ENCODE measurements at places on chromosomes 7 and 10. TPM values are rescaled to one million over a fixed set of nuclear protein-coding genes. Genes with fewer than 3 reads are reported as not detected.

Gene NEBL
- 1.1 TPM for total RNA-seq

GRCh38 chr7:87287738-87288341 is 57.6 kb upstream of the CROT start:
- H3K27me3 ChIP-seq, result no peaks in the 10 kb centered on the region
- H3K27ac ChIP-seq, result no peak overlapping the region
- no peaks in the 10 kb centered on the region for H3K36me3 ChIP-seq
- no peak overlapping the region for H3K4me3 ChIP-seq
- no peak for DNase-seq

- no peak overlapping the region for H3K4me3 ChIP-seq
- no peak overlapping the region for H3K27ac ChIP-seq
- no peak for DNase-seq
- peaks cover 3% of the 10 kb centered on the region for H3K4me1 ChIP-seq
Measured at GRCh38 chr7:132428247-132428919, 147.9 kb downstream of the PLXNA4 start.

Gene MMD2
- total RNA-seq, result 0.71 TPM

- H3K27me3 ChIP-seq, result no peaks in the 10 kb centered on the region
- peaks cover 60% of the 10 kb centered on the region for H3K4me1 ChIP-seq
- peak overlapping the region; percentile 84 for H3K27ac ChIP-seq
- no peak for DNase-seq
- no peaks in the 10 kb centered on the region for H3K36me3 ChIP-seq
Measured at GRCh38 chr10:125064681-125065492, 95.5 kb downstream of the CTBP2 start.

DNA sequence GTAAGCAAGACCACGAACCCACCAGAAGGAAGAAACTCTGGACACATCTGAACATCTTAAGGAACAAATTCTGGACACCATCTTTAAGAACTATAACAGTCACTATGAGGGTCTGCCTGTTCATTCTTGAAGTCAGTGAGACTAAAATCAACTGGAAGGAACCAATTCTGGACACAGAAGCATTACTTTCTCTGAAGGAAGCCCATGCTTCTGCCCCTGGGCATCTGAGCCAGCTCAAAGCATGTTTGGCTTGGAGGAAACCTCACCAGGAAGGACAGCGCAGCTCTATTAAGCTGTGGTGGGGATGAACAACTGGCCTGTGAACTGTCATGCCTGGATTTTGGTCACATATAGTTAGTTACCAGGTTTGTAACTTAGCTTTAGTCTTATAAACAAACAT is 132.4 kb upstream of the GDF10 start:
- H3K4me3 ChIP-seq, result no peak overlapping the region
- H3K27ac ChIP-seq, result no peak overlapping the region
- H3K4me1 ChIP-seq, result peaks cover 26% of the 10 kb centered on the region
- no peak for DNase-seq

- H3K36me3 ChIP-seq, result no peaks in the 10 kb centered on the region
- H3K4me1 ChIP-seq, result peaks cover 13% of the 10 kb centered on the region
- no peak for DNase-seq
- no peak overlapping the region for H3K4me3 ChIP-seq
Measured at GRCh38 chr7:94355454-94355853, 39.2 kb upstream of the COL1A2 start.

Gene MALRD1
- total RNA-seq, result 4.7 TPM

Gene SPDYE5
- total RNA-seq, result not detected

GRCh38 chr10:77428691-77429395 is 208.8 kb downstream of the KCNMA1 start:
- no peaks in the 10 kb centered on the region for H3K27me3 ChIP-seq
- DNase-seq, result peak; percentile 84
- H3K4me1 ChIP-seq, result no peaks in the 10 kb centered on the region
- H3K27ac ChIP-seq, result peak overlapping the region; percentile 57
- H3K4me3 ChIP-seq, result no peak overlapping the region

- H3K27me3 ChIP-seq, result no peaks in the 10 kb centered on the region
- H3K36me3 ChIP-seq, result no peaks in the 10 kb centered on the region
- DNase-seq, result no peak
- H3K27ac ChIP-seq, result no peak overlapping the region
- H3K4me3 ChIP-seq, result no peak overlapping the region
- H3K4me1 ChIP-seq, result no peaks in the 10 kb centered on the region
Measured at GRCh38 chr7:40815512-40815911, 680.7 kb downstream of the SUGCT start.

Measured in sigmoid colon (tissue), 7 donors.